ENCODE measurements at places on chromosomes 7 and 10.

GRCh38 chr10:102579328-102579727 is 65.0 kb upstream of the TRIM8 start:
- no peak for DNase-seq

DNA sequence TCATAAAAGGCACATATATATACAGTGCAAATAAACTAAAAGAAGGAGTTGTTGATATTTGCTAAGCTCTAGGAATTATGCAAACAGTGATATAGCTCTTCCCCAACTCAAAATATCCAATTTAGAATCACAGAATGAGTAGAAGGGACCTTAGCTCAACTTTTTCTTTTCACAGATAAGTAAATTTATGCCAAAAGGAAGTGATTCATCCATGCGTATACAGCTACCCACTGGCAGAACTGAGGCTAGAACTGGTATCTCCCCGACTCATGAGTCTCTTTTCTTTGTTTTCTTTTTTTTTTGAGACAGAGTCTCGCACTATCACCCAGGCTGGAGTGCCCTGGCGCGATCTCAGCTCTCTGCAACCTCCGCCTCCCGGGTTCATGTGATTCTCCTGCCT is 54.2 kb upstream of the SVIL start:
- peak; percentile 75 for DNase-seq

DNA sequence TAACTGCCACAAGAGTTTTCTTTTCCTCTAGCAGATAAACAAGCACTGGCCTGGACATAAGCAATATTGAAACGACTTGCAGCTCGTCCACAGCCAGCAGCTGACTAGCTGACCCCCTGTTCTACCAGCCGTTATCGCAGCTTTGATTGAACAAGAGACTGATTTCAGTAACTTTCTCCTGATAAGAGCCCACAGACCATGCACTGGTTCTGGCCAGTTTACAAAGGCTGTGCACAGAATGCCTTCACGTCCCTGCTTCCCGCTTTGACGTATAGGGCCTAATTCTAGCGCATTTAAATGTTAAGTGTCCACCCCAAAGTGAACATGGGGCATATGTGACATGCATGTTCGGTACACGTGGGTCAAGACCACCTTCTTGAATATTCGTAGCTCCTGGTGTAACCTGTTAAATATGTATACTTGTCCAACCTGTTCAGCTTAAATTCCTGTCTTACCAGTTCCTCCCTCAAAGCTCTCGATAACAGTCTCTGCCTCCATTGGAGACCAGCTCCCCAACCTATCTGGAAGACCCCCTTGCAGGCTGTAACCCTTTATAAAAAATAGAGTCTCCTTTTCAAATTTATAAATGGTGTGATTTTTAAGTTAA is 69.2 kb downstream of the LYZL1 start:
- DNase-seq, result no peak

GRCh38 chr10:70690589-70690988 is 18.3 kb downstream of the ADAMTS14 start:
- DNase-seq, result no peak

DNA sequence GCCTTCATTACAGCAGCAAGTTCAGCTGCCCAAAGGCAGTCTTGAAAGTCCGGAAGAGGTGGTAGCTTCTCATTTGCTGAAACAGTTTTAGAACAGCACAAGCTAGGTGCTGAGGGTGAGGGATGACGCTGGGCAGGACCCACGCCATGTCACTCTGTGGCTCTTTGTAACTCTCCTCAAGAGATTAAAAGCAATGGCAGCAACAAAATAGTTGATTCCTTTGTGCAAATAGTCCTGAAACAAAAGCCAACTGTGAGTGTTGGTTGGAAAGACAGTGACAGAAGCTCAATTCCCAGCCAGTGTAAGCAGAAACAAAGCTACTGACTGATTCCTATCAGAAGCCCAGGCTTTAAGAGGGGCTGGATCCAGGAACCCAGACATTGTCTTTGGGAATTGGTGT is 47.6 kb upstream of the AQP1 start:
- DNase-seq, result no peak

DNA sequence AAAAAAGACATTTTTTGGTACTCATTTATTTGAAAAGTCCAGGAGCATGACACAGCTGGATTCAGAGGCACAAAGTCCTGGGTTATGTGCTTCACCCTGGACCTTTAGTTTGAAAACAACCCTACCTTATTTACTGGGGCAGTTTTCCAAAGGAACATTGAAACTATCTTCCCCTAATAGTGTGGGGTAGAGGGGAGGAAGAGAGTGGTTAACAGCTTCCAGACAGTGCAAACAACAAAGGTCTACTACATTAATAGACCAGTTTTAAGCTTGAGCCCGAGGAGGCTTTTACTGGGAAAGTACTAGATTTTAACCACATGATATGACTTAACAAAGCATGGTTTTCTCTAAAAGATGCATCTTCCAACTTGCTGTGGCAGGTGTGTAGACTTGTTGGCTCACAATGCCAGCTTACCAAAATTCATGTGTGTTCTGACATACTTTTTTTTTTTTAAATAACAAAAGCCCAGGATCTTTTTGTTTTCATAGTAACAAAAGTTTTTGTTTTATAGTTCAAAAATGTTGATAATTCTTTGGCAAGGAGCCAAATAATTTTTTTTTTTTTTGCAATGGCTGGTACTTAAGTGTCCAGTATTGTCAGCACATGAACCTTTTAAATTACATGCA is 1.8 kb downstream of the GSTO1 start:
- peak; percentile 28 for DNase-seq

DNA sequence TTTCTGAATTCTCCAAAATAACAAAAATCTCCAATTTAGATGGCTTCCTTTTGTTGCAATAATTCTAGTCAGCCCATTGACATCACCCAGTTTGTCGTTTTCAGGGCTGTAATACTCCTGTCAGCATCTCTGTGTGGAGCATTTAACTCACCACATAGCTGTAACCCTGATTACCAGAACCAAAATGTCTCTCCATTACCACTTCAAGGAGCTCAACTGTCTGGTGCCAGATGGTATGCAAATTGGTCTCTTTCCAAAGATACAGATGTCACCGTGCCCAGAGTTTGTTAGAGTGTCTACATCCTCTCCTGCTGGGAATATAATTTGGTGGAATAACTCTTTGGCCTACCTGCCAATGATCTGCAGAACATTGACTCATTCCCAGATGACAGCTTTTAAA is 350.3 kb upstream of the POT1 start:
- no peak for DNase-seq

GRCh38 chr10:125063256-125063925 is 97.0 kb downstream of the CTBP2 start:
- DNase-seq, result peak; percentile 34

DNA sequence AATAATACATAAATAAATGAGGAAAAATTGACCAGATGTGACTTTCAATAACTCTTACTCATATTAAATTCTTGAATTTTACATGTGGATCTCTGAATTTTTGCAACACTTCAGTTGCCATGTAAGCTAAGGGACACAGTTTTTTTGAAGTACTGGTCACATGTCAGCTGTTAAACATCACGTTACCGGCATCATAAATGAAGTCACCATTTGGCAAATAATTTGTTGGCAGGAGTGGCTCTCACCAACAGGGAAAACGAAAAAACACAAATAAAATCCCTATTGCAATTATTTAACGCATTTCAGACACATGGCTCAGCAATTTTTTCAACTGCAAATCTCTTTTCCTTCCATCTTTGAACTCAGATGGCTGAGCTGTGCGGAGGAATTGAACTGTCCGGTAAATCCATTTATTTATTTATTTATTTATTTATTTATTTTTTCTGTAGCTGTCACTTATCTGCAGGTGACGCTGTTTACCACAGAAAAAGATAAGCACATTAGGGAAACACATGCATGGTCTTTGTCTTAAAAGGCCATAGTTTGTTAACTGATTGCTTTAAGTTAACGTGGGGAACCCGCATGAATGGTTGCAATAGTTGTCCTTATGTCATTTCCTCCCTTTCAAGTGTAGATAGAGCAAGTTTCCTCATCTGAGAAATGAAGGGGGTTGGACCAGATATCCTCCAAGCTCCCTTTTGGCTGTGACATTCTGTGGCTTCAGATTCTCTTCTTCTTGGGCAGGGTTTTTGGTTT is 64.7 kb upstream of the JAZF1 start:
- no peak for DNase-seq

GRCh38 chr10:81817596-81818170 is 57.3 kb upstream of the NRG3 start:
- DNase-seq, result no peak

- DNase-seq, result no peak
Measured at GRCh38 chr7:44872787-44873186, 12.5 kb downstream of the PURB start.

DNA sequence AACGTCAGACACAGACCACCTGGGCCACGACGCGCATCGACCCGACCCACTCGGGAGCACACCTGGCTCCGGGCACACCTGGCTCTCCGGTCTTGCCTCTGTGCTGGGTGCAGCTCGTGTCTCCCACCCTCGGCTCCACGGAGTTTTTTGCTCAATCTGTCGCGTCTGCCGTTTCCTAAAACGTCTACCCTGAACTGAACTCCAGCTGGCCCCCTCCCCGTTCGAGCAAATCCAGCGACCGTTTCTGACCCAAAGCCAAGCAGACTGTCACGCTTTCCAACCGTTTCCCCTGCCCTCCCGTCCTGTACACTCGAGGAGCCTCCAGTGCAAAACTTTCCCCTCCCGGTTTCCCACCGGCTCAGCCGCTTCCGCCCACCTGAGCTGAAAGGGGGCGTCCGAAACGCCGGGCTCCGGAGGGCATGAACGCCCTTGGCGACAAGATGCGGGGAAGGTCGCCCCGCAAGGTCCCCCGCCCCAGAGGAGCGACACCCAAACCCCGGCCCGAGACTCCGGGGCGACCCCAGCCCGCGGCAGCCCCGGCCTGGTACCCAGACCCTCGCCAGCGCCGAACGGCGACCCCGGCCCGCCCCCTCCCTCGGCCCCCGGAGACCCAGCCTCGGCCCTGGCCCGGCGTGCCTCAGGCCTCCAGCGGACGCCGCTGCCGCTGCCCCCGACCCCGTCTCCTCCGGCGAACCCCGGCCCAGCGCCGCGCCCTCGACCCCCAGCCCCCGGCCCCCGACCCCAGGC is 557 bp downstream of the CYTH3 start:
- DNase-seq, result no peak

- peak; percentile 28 for DNase-seq
Measured at GRCh38 chr7:93799750-93800357, 90.7 kb downstream of the TFPI2 start.

GRCh38 chr7:73739387-73739767 is 775 bp upstream of the ABHD11 start:
- no peak for DNase-seq

- DNase-seq, result no peak
Measured at GRCh38 chr10:133421336-133422222, 2.8 kb downstream of the SPRN start.

DNA sequence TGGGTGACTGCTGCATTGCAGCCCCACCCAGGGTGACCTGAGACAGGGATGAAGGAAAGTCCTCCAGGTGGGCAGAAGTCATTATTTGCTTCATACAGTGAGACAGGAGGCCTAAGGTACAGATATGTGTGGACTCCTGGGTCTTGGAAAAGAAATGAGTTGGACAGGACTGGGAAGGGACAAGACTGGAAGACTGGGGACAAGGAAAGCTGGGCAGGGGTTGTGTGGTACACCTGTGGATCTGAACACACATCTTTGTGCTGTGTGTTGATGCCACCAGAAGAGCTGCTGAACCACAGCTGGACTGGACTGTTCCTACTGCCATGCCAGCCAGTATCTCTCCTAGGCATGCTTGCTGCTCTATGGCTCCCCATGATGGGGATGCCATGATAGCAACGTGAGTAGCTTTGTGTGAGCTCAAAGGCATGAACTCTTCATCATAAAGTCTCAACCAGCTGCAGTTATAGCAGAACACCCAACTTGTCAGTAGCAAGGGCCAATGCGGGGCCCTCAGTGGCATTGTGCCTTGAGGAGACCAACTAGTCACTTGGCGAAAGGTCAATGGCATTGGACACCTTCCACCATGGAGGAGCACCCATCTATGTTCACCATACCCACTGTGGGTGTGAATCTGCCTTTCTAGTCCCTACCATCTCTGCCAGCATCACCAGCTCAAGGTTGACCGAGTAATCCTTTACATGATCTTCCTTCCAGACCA is 76.0 kb upstream of the GRB10 start:
- DNase-seq, result no peak

- DNase-seq, result no peak
Measured at GRCh38 chr10:29608062-29608461, 26.7 kb downstream of the SVIL start.

DNA sequence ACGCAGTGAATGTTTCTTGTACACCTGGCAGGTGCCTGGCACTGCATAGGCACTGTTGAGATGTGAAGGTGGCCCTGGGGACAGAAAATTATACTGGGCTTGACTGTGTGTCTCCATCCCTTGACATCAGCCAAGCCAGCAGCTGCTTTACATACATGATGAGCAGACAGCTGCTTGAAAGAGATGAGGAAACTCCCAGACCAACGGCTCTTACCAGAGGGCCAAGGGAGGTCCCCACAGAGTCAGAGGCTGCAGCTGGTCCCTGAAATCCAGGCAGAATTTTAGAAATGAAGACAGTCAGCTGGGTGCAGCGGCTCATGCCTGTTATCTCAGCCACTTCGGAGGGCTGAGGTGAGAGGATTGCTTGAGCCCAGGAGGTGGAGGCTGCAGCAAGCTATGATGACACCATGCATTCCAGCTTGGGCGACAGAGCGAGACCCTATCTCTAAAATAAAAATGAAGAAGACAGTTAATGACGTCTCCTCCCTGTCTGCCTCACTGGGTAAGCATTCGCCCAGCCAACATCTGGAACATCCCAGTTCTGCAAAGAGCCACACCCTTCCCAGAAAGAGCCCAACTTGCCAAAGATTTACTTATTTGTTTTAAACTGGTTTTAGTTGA is 17.6 kb downstream of the LIMK1 start:
- DNase-seq, result no peak

GRCh38 chr7:151699147-151699927 is 177.6 kb downstream of the PRKAG2 start:
- DNase-seq, result peak; percentile 98

- DNase-seq, result peak; percentile 93
Measured at GRCh38 chr7:79452032-79452494, 1.4 kb downstream of the MAGI2 start.

- DNase-seq, result peak; percentile 47
Measured at GRCh38 chr7:29381206-29382094, 182.2 kb upstream of the PRR15 start.

GRCh38 chr7:4479367-4480039 is 202.6 kb upstream of the FOXK1 start:
- DNase-seq, result peak; percentile 49

GRCh38 chr10:86655173-86655540 is 810 bp downstream of the OPN4 start:
- no peak for DNase-seq

DNA sequence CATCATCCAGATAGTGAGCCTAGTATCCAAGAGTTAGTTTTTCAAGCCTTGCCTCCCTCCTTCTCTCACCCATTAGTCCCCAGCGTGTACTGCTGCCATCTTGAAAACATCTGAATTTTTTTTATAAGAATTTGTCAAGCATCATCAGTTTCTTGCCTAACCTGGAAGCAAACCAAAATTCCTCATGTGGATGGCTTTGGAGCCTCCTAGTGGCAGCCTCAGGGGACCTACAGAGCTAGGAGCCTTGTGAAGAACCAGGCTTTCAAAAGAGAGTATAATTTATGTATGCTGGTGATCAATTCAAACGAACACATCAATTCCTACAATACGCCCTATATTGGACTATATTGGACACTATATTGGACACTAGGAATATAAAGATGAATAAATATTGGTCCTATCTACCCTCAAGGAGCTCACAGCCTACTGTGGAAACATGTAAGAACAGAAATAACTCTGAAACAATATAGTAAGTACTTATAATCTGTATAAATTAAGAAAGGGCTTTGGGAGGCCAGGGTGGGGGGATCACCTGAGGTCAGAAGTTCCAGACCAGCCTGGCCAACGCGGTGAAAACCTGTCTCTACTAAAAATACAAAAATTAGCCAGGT is 63.4 kb downstream of the HPSE2 start:
- DNase-seq, result peak; percentile 57

GRCh38 chr7:84193747-84194146 is 842 bp downstream of the SEMA3A start:
- no peak for DNase-seq

Measured in amniotic epithelial cell (primary cell).